ENCODE measurements at places on chromosomes 12 and 14.
A peak's percentile ranks its signal among the peaks of the same experiment; 100 is the strongest.

- DNase-seq = no peak
These were observed 9.9 kb upstream of the ACVR1B start for GRCh38 chr12:51941604-51942003.

- peak; percentile 12 for DNase-seq
These were observed 68.5 kb upstream of the CAPRIN2 start for GRCh38 chr12:30823156-30823699.

- no peak for DNase-seq
These were observed 756.5 kb upstream of the TBX3 start for GRCh38 chr12:115440438-115440837.

DNA sequence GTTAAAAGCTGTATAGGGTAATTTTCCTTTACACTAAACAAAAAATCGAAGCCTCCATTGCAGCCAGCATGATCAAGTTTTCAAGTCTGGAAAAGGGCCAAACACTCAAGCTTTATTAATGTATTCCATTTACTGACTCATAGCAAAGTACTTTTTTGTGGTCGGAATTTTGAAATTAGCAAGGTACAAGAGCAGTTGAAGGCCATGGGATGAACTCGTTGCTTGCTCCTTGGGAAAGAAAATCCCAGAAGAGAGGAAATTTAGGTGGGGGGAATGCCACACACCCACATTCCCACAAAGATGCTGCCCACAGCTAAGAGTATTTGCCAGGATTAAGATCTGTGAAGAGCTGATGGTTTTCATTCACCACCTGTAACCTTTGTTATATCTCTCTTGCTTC is 333.7 kb downstream of the EGLN3 start:
- DNase-seq = no peak

DNA sequence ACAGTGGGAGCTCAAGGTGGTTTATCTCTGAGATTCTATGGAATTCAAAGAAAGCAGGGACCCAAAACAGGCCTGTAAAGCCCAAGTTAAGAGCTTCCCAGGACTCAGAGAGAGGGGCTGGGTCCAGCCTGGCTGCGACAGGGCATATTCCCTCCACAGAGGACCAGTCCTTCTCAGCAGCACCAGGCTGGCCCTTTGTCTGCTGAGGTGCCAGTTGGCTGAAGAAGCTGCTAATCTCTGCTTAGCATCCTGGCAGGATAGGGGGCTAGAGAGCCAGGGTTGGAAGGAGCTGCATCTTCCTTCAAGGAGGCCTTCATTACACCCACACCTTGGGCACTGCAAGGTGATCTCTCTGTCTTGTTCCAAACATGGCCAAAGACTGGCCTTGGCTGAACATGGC is 68.3 kb upstream of the TUNAR start:
- no peak for DNase-seq

- DNase-seq = no peak
These were observed 83.9 kb downstream of the STXBP6 start for GRCh38 chr14:24965934-24966578.

DNA sequence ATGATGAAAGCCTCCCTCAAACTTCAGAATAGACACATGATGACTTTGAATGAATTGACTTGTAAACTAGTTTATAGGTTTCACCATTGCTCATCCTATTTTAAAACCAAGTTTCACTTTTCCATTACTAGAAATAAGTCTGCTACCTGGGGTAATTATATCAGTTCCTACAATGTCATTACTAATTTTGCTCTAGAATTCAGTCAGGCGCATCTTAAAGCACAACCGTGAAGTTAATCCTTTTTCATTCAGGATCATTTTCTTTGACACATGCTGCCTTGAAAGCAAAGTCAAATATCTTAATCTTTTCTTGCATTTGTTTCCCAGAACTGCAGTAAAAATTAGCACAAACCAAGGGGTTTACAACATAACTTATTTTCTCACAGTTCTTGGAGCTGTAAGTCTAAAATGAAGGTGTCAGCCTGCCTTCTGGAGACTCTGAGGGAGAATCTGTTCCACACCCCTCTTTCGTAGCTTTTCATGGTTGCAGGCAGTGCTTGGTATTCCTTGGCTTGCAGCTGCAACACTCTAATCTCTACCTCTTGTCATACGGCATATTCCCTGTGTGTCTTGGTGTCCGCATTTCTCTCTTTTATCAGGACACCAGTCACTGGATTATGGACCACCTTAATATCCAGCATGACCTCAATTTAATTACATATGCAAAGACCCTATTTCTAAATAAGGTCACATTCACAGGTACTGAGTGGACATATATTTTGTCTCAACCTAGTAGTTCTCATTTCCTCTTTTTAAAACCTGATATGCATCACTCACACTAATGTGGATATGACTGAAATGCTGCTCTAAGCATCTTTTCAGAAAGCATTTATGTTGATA is 114.3 kb upstream of the PDZRN4 start:
- no peak for DNase-seq

DNA sequence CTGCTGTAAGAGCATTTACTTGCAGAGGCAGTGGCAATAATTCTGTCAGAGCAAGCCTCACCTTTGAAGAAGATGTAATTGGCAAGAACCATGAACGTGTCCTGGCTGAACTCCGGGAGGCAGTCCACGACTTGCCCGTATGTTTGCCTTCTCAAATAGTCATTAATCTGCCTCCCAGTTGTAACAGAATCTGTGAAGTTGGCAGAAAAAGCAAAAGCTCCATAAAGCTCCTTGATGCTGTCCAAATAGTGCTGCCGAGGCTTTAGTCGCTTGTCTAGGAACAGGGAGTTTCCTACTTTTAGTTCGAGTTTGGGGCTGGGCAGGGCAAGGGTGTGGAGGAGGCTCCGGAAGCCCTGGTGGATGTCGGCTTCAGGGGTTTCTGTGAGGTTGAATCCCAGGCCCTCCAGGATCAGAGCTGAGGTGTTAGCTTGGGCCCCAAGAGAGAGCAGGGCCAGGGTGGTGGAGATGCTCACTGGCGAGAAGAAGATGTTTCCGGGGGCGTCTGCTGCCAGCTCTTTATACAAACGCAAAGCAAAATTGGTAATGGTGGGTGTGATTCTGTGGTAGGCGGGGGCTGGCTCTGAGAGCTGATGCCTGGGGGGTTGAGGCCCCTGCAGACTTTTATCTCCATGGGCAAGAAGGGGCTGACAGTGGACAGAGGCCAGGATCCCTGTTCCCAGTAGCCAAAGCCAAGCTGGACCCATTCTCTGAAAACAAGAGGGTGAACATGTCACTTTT is 4.4 kb downstream of the SERPINA11 start:
- DNase-seq = no peak

DNA sequence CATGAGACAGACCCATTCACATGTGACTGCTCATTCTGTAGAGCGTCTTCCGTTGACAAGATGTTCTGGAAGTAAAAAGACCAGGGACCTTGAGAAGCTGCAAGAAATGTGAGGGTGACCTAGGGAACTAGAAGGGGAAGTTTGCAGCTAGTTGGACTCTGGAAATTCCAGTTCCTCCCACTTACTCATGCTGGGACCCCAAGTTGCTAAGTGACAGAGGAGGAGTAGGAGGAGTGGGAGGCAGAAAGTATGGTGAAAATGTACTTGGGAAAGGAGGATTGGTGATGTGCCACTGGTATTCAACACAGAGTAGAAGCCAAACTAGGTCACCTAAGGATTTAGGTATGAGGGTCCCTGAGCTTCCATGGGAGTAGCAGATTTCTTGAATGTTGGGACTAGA is 132.4 kb downstream of the KCNA5 start:
- no peak for DNase-seq

DNA sequence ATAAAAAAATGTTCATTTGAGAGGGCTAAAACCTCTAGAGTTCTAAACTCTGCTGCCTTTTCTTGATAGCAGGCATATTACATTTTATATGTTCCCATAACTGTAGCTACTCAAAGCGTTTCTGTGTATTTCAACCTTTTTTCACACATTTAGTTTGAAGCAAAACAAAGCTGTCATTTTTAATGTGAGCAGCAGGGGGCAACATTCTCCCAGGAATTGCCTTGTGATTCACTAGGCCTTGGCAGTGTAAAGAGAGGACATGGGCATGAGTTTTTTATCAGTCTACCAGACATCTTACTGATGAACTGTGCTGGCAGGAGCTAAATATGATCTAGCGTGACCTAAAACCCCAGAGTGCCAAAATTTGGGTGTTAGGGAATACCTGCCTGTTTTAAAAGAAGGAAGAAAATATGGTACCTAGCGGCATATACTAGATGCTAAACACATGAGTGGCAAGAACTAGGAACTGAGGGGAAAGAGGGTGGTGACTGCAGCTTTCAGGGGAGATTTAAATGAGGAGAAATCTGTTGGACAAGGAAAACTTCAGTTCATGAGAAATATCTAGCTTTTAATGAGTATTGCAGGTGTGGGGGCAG is 65.3 kb downstream of the IFT43 start:
- peak; percentile 13 for DNase-seq

- no peak for DNase-seq
These were observed 70.6 kb downstream of the B4GALNT3 start for GRCh38 chr12:530308-530707.

GRCh38 chr14:36479344-36479743 is 40.7 kb downstream of the NKX2-1 start:
- DNase-seq = no peak
